ENCODE measurements at places on chromosomes 12 and 14.

DNA sequence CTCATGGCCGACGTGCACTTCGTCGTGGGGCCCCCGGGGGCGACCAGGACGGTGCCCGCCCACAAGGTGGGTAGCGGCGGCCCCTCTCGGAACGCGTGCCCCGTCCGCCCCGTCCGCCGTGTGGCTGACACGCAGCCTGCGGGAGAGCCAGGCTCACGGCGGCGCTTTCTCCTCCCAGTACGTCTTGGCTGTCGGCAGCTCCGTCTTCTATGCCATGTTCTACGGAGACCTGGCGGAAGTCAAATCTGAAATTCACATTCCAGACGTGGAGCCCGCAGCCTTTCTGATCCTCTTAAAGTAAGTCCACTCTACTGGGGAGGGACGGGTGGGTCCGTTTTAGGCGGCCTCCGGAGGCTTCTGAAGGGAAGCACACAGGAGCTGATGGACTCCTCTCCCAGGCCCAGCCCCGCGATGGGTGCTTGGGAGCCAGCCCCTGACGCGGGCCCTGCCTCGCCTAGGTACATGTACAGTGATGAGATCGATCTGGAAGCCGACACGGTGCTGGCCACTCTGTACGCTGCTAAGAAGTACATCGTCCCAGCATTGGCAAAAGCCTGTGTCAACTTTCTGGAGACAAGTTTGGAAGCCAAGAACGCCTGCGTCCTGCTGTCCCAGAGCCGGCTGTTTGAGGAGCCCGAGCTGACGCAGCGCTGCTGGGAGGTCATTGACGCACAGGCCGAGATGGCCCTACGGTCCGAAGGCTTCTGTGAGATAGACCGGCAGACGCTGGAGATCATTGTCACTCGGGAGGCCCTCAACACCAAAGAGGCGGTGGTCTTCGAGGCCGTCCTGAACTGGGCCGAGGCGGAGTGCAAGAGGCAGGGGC lies 1.1 kb downstream of the BTBD6 start:
- no peak for DNase-seq

DNA sequence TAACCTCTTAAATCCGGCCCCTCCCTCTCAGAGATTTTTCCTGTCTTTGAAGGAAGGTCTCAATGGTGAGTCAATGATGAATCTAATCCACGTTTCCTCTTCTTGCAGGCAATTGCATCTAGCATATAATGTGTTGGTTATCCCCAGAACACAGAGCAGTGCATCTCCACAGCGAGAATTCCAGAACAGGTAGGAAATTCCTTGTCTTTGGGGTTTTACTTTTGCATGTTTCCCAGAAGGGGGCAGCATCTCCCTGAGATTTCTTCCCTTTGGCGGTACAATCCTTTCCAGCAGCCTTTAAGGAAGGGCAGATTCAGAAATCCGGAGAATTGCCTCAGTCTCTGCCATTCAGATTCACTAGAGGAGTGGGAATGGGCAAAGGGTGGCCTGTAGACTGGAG lies 128.0 kb downstream of the KCNA5 start:
- no peak for DNase-seq

DNA sequence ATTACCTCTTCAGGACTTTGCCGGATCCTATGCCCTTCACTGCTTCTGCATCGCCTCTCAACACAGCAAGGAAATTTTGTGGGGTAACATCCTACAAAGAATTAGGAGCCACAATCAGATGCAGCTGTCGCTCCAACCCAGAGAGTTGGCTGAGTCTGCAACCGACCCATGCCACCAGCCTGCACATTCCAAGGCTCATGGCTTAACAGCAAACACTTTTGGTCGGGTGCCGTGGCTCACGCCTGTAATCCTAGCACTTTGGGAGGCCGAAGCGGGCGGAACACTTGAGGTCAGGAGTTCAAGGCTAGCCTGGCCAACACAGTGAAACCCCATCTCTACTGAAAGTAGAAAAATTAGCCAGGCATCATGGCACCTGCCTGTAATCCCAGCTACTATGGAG lies 32.3 kb downstream of the LGMN start:
- no peak for DNase-seq

GRCh38 chr12:108610336-108610815 lies 12.5 kb upstream of the TMEM119 start:
- DNase-seq = no peak

DNA sequence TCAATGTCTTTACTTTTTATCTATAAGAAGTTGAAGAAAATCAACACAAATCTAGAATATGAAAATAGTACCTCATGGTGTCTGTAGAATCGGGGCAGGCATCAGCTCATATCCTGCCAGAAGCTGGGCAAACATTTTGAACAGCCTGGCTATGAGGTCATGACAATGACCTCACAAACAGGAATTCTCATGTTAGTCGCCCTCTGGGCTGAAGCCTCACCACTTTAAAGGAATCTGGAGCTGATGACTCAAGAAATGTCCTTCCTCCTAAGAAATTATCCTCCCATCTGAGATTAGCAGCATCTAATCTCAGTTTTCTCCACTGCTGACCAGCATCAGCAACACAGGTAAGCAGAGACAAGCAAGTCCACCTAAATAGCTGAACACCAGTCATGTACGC lies 27.1 kb downstream of the CLIP1 start:
- DNase-seq = no peak

DNA sequence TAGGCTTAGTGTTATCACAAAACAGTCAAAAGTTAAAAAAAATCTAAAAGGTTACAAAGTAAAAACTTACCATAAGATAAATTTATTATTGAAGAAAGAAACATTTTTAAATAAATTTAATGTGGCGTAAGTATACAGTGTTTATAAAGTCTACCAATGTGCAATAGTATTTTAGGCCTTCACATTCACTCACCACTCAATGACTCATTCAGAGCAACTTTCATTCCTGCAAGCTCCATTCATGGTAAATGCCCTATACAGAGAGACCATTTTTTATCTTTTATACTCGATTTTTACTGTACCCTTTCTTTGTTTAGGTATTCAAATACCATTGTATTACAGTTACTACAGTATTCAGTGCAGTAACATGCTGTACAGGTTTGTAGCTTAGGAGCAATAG lies 124.5 kb downstream of the ANO4 start:
- no peak for DNase-seq

DNA sequence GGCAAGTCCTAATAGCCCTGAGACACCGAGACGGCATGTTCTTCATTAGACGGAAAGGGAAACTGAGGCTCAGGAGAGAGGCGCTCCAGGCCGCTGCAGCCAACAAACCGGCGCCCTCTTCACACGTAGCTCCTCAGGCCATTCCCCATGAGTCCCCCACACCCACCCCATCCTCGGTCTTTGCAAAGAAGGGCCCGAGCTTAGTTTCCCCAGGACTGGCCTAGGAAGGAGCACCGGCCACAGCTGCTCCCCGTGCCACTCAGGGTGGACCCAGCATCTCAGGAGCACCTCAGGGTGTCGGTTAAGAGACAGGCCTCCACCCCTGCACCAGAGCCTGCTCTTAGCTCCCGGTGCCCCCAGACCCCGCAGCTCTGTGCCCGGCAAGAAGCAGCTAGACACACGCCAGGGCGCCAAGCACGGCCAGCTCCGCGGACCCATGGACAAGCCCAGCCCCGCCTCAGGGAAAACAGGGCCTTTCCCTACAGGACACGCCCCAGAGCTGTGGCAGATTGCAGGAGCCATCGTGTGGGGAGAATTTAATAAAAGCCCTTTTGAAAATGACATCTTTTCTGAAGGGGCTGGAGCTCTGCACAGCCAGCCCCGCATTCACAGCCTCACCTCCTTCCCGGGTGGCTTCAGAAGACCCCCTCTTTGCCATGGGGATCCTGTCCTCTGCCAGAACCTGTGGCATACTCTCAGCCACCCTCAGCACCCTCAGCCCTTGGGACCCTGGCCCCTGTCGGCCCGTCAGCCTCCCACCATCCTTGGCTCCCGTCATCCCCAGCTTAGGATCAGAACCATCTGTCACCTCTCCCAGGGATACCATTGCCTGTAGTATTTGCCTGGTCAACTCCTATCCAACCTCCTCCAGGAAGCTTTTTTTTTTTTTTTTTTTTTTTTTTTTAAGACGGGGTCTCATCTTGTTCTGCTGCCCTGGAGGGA lies 59.7 kb downstream of the LGMN start:
- no peak for DNase-seq

DNA sequence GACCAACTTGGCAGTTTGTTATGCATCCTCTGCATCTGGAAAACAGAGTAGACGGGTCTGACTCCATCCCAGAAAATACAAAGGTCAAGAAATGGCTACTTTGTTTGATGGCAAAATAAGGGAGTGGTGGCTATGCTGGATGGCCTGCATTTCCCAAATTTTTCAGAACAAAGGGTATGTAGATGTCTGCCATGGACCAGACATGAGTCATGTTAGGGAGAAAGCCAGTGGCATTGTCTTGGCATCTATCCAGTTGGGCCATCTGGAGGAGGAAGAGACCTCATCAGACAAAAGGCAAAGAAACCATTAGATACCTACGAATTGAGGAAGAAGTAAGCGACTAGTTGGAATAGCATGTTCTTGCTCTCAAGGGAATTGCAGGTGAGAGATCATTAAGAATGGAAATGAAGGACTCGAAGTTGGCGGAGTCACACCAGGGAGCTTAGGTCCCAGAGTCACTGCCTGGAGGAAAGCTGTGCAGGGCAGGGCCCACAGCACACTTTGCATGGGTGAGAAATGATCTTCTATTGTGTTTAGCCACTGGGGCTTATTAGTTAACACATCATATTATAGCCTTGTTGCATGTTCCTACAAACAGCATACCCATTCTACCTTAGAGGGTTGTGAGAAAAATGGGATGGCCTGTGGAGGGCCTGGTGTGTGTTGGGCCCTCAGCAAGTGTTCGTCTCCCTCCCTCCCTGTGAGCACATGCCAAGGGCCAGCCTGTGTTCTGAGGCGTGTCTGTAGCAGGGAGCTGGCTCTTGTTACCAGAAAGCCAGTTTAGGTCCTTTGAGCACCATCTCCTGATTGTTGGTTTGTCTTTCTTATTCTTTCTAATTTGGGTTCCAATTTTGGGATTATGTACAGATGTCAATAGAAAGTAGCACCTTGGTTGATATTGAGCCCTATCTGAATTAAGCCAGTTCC lies 119.4 kb downstream of the KTN1 start:
- DNase-seq = no peak

DNA sequence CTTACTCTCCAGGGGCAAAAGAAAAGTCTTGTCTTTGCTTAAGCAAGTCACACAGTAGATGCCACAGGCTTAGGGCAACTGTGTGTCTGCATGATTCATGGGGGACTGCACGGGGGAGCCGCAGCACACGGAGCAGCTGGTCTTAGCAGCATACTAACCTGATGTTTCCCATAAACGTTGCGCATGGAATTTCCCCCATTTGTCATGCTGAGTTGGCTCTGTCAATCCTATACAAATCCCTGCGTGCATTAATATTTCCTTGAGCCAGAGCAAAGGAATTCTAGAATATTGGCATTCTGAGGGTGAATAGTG lies 71.2 kb downstream of the SAMD4A start:
- DNase-seq = no peak

GRCh38 chr14:105685003-105685402 lies 158.6 kb downstream of the TMEM121 start:
- DNase-seq = no peak

DNA sequence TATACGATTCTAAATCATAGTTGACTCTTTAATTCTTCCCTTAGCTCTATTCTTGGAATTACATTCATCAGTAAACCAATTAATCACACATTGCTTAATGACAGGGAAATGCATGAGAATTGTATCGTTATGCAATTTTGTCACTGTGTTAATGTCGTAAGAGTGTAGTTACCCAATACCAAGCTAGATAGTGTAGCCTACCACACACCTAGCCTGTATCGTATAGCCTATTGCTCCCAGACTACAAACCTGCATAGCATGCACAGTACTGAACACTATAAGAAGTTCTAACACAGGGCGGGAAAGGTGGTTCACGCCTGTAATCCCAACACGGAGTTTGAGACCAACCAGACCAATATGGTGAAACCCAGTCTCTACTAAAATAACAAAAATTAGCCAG lies 24.7 kb downstream of the HNRNPC start:
- no peak for DNase-seq

DNA sequence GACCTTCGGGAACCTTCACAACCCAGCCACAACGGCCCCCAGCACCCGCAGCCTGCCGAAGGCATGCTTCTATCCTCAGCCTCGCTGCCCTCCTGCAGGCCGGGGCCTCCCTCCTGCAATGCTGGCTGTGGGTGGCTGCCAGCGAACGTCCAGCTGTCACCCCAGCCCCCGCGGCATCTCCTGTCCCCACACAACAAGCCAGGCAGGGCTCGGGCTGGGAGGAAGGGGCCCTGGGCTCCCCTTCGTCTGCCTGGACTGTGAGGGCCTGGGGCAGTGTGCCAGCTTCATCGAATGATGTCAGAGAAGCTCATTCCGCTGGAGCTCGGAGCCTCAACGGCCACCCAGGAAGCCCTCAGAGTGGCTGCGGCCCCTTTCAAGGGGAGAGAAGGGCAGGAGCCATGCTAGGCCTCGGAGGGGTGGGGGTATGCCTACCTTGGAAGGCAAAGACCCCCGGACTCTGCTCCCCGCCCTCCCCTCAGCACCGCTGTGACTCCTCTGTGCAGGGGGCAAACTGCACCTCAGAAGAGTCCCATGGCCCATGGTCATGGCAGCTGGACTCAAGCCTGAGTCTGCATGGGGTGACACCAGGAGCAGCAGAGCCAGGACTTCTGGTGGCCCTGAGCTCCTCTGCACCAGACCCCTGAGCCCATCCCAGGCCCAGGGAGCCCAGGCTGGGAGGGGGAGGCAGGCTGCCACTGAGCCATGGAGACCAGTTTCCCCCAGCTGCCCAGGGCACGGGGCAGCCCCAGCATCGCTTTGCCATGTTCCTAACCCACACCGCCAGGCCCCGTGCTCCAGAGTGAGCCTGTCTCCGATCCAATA lies 24.7 kb upstream of the C14orf180 start:
- DNase-seq = no peak

DNA sequence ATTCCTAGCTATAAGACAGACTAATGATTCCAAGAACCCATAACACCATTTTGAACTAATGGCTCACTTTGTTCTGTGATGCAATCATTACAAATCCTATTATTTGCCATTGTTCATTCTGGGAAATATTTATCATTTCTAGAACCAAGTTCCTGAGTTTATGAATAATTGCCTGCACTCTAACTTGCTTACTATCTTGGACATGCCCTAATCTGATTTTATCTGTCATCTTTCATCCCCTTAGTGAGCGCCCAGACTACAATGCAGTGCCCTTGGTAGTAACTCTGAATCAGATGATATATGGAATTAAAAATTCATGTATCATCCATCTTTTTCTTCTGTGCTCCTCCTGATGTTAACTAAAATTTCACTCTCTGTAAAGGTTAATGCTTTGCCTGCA lies 703.1 kb upstream of the MDGA2 start:
- no peak for DNase-seq

DNA sequence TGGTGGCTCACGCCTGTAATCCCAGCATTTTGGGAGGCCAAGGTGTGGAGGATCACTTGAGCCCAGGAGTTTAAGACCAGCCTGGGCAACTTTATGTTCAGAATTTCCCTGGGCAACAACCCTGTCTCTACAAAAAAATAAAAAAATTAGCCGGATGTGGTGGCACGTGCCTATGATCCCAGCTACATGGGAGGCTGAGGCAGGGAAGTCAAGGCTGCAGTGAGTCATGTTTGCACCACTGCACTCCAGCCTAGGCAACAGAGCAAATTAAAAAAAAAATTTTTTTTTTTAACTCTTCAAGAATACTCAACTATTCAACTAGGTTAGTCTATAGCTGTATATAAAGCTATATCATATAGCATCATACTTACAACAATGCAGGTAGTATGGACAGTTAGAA lies 113.0 kb downstream of the RALGAPA1 start:
- no peak for DNase-seq

Data from stimulated activated CD4-positive, alpha-beta T cell treated with anti-CD3 and anti-CD28 coated beads, Interleukin-1b, Interleukin-23, amount 100 ng/mL, for 24 hours (primary cell).